Urinary bladder (tissue), 4 donors: ENCODE measurements at places on chromosomes 5 and 9. TPM values are rescaled to one million over a fixed set of nuclear protein-coding genes. Genes with fewer than 3 reads are reported as not detected.

HAVCR2 gene
- total RNA-seq, result 8.7 TPM

SLC27A4 gene
- total RNA-seq, result 8.1 TPM

HAPLN1 gene
- 24.4 TPM for total RNA-seq

DNA sequence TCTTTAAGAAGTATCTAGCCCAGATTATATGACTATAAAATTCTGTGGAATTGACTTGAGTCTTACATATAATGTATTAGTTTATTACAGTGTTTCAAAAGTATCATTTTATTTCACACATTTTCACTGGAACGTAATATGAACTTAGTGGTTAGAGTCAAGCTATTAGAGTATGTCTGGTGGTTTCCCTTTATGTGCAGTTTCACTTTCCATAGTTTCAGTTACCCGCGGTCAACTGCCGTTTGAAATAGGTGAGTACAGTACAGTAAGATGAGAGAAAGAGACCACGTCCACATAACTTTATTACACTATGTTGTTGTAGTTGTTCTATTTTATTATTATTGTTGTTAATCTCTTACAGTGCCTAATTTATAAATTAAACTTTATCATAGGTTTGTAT is 50.5 kb downstream of the COMMD10 start:
- no peak for DNase-seq

DNA sequence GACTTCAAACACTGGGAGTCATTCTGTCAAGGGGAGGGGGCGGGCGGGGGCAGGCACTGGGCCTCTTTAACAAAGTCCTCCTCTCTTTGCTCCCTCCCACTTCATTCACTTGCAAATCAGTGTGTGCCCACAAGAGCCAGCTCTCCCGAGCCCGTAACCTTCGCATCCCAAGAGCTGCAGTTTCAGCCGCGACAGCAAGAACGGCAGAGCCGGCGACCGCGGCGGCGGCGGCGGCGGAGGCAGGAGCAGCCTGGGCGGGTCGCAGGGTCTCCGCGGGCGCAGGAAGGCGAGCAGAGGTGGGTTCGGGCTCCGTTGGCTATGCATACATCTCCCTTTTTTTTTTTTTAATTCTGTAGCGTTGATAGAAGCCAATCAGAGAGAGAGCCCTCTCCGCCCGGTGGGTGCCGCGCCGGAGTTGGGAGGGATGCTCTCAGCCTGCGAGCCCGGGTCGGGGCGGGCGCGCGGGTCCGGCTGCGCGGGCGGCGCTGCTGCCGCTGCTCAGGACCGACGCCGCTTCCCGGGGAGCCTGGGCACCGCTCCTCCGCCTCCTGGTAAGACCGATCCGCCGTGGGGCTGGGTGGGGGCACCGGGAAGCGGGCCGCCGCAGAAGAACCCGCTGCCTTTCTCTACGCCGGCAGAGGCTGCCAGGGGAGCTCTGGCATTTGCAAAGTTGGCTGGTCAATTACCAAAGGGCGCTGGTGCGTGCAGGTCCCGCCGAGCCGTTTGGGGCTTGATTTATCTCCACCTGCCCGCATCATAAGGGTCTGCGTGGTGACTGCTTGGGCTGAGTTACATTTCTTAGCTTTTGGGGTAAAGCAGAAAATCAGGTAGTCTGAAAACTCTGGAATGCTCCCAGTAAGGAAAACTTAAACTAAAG is at the start of gene CDH6:
Gene CDH6 (plus strand): TSS at position 96 of the 877 bp plus-strand sequence. CDS start 73,788 bp downstream, outside the sequence.
- DNase-seq, result no peak

DNA sequence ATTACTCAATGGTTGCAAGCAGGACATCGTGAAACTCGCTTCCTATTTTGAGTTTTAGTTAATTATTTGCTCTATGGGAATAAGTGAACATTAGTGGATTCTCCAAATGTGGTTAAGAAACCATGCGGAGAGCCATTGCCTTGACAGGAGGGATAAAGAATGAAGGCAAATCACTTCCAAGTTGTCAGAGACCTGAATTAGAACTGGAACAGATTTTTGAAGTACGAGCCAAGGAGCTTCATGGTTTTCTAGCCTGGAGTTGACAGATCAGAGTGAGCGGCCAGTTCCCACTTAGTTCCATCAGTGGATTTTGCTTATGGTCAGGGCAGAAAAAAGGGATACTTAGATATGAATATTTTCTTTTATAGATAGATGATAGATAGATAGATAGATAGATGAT is 171.4 kb upstream of the CDH10 start:
- no peak for DNase-seq

- DNase-seq, result no peak
Observed at GRCh38 chr9:11946531-11946930, 746.7 kb upstream of the TYRP1 start.

- no peak for DNase-seq
Observed at GRCh38 chr9:120438836-120439546, 141.0 kb downstream of the CDK5RAP2 start.

DNA sequence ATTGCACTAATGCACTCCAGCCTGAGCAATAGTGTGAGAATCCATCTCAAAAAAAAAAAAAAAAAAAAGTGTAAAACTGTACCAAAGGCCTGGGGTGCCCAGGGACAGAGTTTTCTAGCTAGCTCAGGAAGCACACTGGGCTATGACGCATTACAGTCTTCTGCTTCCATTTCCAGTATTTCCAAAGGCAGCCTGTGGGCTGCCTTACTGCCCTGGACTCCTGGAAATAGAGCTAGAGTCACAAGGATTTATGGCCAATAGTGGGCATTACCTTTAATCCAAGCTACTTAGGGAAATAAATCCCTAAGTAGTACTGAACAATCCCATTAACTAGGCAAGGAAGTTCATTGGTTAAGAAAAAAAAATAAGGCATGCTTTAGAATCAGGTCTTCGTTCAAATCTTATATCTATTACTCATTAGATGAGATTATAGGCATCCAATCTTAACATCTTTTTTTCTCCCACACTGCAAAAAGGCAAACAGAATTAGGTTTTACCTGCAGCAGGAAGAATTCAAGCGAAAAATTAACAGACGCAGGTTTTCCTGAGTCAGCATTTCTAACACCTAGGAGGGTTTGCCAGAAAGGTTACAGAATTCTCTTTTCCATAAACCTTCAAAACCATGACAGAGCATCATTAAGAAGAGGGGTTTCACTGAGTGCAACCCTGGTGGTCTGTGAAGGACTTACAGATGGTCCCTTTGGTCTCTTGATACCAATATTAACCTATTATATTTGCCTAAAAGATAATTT is 85.6 kb upstream of the CCDC112 start:
- DNase-seq, result no peak

DNA sequence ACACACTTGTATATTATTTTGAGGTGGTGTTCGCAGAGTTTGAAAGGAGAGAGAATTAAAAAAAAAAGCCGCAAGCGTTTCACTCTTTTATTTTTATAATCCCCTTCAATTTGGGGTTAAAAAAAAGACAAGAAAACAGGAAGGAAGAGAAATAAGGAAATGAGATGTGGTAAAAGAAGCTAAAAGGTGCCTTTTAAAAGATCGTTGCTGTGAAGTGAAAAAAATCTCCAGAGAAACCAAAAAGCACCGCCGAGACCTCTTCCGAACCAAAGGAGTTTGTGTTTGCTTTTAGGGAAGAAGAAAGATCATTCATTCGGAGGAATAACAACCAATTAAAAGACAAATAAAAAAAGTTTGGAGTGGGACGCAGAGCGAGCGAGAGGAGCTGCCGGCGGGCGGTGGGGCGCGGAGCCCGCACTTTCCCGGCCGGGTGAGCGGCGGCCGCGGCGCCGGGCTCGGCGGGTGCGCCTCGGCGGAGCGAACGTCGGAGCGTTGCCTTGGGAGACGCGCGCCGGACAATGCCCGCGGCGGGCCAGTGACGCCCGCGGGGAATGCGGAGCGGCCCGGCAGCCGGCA is 355 bp downstream of the TLE4 start:
- no peak for DNase-seq

GRCh38 chr5:53010814-53011213 is 21.7 kb downstream of the ITGA2 start:
- no peak for DNase-seq

DNA sequence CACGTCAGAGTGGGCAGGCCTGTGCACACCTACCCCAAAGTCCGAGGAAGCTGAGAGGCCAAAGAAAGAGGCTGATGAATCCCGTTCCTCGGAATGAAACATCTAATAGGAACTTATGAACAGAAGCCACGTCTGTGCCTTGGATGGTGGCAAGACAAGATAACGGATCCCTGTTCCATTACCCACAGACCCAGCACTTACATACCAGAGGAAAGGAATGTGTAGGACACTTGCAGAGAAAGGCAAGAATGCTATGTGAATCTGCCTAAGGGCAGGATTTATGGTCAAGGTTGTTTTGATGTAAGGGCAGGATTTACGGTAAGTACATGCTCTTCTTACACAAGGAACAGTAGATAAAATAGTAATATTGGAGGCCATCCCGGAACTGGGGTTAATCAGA is 93.2 kb downstream of the WDR41 start:
- no peak for DNase-seq

- no peak for DNase-seq
Observed at GRCh38 chr5:61183538-61183937, 21.3 kb upstream of the SMIM15 start.

GRCh38 chr5:142597546-142598337 is 88.1 kb downstream of the FGF1 start:
- DNase-seq, result no peak
